ENCODE measurements at places on chromosomes 11 and 22.

- DNase-seq: peak; percentile 46
These were observed 37.3 kb upstream of the SLC22A12 start for GRCh38 chr11:64553554-64554201.

- DNase-seq: no peak
These were observed 125.7 kb downstream of the KIRREL3 start for GRCh38 chr11:126874831-126875230.

- no peak for DNase-seq
These were observed 63.8 kb downstream of the CYB5R2 start for GRCh38 chr11:7609521-7609920.

DNA sequence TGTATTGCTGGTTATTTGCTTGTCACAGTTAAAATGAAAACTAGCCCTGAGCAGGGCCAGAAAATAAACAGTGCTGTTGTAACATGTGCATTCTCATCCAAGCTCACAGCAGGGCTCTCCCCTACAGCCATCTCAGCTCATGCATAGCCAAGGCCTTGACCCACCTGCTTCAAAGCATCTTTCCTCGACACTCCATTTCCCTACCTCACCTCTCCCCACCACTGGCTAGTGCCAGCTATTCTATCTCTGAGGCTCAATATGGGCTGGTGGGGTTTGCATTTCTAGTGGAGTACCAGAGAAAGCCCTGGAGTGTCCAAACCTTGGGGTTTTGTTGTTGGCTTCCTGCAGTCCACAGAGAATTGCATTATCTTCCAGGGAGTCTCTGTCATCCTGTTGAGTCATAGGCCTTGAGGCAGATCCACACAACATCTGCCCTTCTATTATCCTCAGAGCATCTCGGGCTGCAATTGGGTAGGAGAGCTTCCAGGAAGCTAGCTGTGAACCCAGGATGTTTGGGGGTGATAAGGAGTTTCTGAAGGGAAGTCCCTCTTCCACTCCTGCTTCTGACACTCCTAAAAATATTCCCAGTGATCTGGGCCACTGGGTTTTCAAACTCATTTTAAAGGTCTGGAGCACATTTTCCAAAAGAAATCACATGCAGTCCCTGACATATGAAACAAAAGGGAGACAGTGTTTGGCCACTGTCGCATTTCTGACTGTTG, 36.1 kb upstream of the AMOTL1 start:
- DNase-seq: no peak

GRCh38 chr22:46090631-46091201, 59.6 kb upstream of the PPARA start:
- no peak for DNase-seq

- no peak for DNase-seq
These were observed 99.7 kb downstream of the RRAS2 start for GRCh38 chr11:14259186-14259784.

DNA sequence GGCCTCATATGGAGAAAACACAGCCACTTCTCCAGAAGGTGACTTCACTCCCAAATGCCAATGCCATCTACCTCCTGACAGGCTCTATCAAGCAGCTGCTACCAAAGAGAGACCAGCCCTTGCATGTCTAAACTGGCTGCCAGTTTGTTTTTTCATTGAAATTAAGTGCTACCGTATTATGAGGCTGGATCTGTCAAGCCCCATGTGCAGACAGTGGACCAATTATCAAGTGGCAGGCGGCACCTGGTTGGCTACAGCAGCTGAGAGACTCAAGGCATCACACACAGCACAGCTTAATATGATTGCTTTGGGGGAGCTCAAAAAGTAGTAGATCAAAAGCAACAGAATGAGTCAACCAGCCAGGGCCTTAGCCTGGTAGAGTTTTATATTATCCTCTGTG, 1293.0 kb upstream of the TENM4 start:
- DNase-seq: no peak

- DNase-seq: no peak
These were observed 56.1 kb upstream of the SLC22A12 start for GRCh38 chr11:64534950-64535349.

DNA sequence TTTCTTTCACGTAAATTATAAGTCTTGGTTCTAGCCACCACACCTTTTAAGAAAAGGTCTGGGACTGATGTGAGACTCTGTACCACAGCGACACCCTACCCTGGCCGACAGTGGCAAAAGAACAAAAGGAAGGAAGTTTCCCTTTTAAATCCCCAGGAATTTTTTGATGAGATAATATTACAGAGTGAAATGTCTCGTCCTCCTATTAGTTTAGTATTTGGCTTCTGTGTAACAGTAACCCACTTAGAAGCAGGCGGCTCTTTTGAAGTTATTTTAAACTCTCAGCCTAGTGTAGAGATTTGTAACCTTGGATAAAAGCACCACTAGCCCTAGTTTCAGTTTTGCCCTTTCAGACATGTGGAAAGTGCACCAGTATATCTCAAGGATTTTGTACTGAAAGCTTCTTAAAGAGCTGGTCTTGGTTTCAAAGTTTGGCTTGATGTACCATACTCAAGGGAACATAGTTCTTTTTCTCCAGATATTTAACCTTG, 84.1 kb downstream of the C22orf31 start:
- DNase-seq: no peak

GRCh38 chr22:37186997-37187522, 987 bp downstream of the C1QTNF6 start:
- no peak for DNase-seq

DNA sequence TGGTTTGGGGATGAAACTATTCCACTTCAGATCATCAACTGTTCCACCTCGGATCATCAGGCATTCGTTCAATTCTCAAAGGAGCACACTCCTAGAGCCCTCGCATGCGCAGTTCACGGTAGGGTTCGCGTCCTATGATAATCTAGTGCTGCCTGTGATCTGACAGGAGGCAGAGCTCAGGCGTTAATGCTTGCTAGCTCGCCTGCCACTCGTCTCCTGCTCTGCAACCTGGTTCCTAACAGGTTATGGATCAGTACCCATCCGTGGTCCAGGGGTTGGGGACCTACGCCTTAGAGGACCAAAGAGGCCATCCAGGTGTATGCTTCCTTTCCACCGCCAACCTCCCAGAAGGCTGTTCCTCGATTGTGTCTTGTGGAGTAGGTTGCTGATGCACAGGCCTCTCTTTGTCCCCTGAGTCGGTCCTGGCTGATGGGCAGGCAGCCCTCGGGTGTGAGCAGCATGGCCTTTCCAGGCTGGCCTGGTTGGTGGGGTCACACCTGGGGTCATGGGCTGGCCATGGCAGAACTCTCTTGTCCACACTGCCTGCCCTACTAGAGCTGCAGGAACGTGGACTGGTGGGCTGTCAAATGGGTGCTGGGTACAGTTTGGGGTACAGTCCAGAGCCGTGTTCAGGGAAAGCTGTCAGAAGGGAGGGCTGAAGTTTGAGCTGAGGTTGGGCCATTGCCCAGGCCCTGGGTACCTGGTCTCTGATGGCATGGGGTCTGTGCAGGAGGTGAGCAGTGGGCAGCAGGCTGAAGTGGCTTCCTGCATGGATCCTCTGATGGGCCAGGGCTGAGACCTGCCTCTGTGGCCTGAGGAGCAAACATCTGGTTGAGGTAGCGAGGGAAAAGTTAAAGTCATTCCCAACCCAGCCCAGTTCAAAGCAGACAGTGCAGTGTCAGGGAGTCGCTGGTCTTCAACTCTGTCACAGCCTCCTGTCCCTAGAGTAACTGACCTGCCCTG, 11.1 kb downstream of the PRDM11 start:
- no peak for DNase-seq

DNA sequence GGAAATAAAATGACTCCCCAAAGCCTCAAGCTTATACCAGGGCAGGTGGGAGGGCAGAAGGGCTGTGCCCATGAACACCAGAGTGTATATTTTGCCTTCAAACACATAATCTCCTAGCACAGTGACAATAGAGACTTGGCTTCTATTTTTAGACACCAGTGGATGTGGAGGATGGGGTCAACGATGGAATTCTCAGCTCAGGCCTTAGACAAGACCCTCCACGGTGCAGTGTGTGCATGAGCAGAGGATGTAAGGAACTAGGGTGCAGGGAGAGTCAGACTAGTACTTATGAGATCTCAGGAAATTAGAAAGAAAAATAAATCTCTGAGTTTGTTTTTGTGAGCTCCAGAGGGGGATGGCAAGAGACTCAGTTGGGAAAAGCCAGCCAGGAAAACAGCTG, 113.6 kb upstream of the CADM1 start:
- no peak for DNase-seq

- DNase-seq: no peak
These were observed 50.5 kb downstream of the SWAP70 start for GRCh38 chr11:9714272-9714940.

DNA sequence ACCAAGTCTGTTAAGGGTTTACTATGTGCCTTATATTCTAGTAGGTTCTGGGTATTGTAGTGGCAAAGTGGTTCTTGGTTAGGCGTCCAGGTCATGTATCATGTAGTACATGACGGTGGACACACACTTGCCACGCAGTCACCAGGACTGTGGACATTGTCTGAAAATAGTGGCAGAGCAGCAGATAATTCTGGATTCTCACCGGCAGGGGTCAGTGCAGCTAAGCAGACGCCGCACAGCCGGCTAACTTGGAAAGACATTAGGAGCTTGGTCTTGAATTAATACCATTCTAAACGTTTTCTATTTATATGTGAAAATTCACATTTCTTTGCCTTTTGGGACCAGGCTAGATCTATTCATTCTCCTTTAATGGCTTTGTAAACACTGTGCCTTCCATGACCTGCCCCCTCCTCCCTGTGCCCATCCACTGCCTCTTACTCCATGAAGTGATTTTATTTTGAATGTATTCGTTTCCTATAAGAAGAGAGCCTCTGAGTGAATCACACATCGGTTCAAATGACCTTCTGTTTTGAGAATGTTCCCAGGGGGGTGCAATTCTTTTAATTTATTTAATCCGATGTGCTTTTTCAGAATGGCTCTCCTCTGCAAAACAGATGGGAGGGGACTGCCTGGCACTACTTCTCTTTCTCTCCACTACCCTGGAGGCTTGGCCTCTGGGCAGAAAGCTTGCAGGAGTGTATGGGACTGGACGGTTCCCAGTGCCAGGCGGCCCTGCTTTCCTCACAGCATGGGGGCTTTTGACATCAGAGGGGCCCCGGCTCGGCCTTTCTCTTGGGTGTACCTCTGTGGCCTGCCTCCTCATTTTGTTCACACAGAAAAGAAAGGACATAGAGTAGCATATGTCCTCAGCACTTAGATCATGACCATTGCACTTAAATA, 378.0 kb downstream of the NTM start:
- peak; percentile 13 for DNase-seq

DNA sequence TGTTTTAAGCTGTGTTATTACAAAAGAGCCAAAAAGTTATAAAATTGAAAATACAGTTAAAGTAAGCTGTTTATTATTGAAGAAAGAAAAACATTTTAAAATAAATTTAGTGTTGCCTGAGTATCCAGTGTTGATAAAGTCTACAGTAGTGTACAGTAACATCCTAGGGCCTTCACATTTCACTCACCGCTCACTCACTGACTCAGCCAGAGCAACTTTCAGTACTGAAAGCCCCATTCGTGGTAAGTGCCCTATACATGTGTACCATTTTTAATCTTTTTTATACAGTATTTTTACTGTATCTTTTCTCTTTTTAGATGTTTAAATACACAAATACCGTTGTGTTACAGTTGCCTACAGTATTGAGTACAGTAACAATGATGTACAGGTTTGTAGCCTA, 35.0 kb downstream of the POLD3 start:
- no peak for DNase-seq

DNA sequence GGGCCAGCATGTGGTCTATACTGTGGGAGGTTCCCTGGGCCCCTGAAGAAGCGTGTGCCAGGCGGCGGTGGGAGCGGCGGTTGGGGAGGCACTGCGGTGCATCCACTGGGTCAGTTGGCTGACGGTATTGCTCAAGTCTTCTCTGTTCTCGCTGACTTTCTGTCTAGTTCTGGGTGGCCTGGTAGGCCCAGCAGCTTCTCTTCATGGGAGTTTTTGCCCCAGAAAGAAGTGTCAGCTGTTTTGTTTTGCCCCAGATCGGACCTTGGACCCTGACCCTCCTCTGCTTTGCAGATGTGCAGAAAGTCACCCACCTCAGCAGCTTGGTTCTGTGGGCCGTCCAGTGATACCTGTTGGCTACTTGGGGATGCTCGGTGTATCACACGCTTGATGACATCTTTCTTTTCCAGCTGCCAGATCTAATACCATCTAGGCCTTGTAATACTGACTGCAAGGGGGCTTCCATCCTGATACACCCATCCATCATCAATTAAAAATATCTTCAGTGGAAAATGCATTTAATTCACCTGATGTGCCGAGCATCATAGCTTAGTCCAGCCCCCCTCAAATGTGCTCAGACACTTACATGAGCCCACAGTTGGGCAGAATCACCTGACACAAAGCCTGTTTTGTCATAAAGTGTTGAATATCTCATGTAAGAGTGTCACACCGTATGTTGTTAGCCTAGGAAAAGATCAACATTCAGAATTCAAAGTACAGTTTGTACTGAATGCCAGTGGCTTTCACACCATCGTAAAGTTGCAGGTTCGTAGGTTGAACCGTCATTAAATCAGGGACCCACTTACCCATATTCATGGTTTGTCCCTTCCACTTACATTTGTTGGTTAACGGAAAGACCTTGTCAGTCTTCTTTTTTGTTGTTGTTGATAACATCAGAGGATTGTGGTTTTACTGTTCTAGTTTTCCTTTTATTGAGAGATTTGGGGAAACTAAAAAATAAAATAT, 13.9 kb downstream of the ZBED4 start:
- DNase-seq: peak; percentile 45

GRCh38 chr22:17773606-17774205, 563 bp downstream of the BID start:
- peak; percentile 72 for DNase-seq

DNA sequence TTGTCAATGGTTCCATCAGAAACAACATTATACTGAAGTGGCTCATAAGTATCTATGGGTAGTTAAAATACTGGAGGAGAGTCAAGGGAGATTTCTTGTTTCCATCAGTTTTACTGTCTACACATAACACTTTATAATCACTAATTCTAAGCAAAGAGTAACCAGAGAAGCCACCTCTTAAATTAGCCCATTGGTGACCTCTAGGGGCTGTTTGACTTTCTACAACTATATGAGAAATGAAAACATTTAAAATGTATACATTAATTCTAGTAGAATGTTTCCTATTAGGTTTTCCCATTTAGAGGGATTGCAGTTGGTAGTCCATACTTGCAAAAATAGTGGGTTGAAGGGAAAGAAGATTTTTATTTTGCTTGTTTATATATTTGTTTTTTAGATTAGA, 504.3 kb downstream of the FAM181B start:
- DNase-seq: peak; percentile 27

GRCh38 chr11:24056051-24056450, 440.8 kb upstream of the LUZP2 start:
- no peak for DNase-seq

- no peak for DNase-seq
These were observed 36.0 kb upstream of the GNB1L start for GRCh38 chr22:19890502-19891316.

All from CD4-positive, alpha-beta T cell treated with Interleukin-21 for 1 hour (primary cell).